Endodermal cell (in vitro differentiated cells): ENCODE measurements at places on chromosomes 5 and 9. TPM values are rescaled to one million over a fixed set of nuclear protein-coding genes. Genes with fewer than 3 reads are reported as not detected.

- no peak for DNase-seq
These were observed 872 bp downstream of the ZNF618 start for GRCh38 chr9:113876993-113877368.

DNA sequence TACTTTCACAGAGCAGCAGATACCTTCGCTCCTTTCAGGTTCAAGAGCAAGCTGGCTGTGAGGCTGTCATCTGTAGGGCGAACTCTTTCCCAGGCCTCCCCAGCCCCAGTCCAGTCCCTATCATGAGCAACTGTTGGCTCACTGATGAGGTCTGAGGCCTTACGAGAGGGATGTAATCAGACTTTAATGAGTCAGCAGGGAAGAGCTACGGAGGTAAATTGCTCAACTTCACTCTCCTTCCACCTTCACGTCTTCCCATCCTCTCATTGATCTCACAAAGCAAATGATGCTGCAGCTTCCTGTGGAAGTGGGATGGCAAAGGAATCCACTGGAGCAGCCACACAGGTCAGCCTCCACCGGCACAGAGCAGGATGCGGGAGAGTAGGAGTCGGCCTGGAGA, 130.7 kb upstream of the TBCA start:
- no peak for DNase-seq

GRCh38 chr5:112784726-112785125, 47.0 kb downstream of the APC start:
- DNase-seq = no peak

GRCh38 chr5:149024477-149024876, 38.4 kb downstream of the SH3TC2 start:
- DNase-seq = no peak

DNA sequence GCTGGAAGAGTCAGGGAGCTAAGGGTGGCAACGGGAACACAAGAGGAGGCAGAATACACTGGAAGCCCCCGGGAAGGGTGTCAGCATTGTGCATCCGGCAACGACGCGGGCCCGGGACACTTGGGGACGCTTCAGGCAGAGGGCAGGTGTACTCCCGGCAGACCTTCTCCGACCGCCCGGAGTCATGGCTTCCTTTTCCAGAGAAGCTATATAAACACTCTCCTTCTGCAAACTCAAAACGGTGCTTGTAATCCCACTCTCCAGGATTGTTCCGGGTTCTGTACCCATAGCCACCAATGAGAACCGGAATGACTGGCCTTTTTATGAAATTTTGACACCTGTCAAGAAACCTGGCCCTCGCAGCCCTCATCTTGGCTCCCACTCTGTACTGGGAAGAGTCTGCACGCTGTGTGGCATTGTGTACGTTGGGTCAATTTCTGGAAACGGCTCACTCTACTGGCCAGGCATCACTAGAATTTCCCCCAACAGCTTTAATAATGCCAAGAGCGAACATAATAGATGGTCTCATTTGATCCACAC, 462 bp upstream of the MCC start:
- DNase-seq = no peak

DNA sequence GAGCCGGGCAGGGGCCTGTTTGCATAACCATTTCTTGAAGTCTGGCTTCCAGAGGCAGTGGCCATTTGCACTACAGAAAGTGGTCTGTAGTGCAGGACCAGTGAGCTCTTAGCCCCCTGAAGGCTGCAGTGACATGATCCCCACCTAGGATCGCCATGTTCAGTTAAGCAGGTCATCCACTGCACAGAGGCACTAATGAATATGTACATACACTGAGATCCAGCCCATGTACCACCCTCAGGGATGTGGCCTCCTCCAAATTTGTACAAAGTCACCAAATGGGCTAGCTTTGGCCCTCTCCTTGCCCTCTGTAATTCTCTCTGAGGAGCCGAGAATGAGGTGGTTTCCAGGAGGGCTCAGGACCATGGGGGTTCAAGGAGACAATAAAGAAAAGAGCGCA, 8.3 kb upstream of the SUSD3 start:
- DNase-seq = no peak

GRCh38 chr9:35998333-35998732, 38.4 kb upstream of the RECK start:
- DNase-seq = no peak

The OR1J2 gene
- total RNA-seq = not detected in 3 replicates

The FSTL4 gene
- total RNA-seq = 5.4 and 5.5 TPM in 2 replicates

The LMX1B gene
- 11.4 to 13.6 TPM (median 12.4 TPM) in 3 replicates for total RNA-seq

DNA sequence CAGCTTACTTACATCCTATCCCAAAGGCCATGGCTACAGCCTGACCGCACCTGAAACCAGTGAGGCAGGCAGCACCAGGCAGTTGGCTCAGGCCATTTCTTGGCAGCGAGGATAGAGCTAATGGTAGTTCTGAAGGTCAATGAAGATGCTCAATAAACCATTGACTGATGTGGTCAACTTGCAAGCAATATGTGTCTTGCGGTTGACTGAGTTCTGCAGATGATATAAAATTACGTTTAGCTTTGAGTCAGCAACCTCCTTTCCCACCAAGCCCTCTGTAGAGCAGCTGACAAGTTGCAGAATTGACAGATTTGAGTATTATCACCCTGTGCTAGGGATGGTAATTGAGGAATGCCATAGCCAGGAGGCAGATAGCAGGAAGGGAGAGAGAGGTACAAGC, 189.0 kb upstream of the PUM3 start:
- DNase-seq = no peak

DNA sequence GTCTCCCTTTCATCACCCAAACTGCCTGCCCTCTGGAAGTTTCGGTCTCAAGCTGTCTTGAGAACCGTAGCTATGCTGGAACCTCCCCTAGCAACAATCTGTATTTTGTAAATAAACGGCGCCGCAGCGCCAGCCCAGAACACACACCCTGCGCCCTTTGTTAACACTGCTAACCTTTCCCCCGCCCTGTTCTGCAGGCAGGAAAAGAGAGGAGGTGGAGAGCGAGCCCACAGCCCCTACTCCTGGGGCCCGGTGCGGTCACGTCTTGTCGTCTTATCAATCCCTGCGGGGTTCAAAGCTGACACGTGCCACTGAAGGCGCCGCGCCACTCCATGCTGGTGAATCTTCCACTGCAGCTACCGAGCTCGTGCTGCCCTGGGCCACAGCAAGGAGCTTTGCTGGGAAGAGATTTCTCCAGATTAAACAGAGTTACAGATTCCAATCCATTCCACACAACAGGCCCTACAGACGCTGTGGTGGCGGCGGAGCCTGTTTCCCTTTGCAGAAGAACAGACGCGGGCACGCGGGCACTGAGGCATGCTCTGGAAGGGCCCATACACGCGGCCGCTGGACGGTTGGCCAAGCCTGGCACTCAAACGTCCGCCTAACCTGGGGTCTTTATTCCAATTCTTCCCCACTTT, 25.3 kb downstream of the ZDHHC11B start:
- peak; percentile 49 for DNase-seq

DNA sequence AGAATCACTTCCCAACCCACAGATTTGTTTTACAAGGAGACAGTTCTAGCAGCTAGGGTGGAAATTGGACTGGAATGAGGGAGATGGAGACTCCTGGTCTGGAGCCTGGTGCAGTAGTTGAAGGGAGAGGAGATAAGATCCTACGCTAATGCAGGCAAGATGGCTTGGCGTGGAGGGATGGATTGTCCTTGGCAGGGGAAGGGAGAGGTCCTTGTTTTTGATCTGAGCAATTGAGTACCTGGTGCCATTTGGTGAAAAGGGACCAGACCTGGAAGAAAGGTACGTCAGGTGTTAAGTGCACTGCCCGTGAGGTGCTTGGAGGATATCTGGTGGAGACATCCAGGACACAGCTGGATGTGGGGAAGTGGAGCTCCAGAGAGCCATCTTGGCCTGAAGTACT, 35.7 kb downstream of the ANGPTL2 start:
- no peak for DNase-seq

DNA sequence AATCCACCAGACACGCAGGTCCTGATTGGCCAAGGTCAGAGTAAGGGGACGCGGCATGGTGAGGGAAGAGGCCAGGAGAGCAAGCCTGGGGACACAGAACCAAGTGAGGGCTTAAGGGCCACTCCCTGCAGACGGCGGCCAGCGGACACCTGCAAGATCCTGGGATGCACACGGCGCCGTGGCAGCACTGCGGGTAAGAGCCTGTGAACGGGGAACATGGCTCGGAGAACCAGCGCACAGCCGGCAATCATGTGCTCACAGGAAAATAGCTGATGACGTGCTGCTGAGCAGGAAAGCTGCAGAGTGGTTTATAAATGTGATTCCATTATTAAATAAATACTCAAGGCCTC, 27.0 kb upstream of the NSMF start:
- DNase-seq = no peak
